ENCODE measurements at places on chromosomes 1 and 21.

GRCh38 chr1:65795311-65795710, 2.6 kb downstream of the PDE4B start:
- DNase-seq: no peak

- DNase-seq: peak; percentile 3
Observed at GRCh38 chr1:80445033-80445432, 1355.7 kb upstream of the ADGRL2 start.

DNA sequence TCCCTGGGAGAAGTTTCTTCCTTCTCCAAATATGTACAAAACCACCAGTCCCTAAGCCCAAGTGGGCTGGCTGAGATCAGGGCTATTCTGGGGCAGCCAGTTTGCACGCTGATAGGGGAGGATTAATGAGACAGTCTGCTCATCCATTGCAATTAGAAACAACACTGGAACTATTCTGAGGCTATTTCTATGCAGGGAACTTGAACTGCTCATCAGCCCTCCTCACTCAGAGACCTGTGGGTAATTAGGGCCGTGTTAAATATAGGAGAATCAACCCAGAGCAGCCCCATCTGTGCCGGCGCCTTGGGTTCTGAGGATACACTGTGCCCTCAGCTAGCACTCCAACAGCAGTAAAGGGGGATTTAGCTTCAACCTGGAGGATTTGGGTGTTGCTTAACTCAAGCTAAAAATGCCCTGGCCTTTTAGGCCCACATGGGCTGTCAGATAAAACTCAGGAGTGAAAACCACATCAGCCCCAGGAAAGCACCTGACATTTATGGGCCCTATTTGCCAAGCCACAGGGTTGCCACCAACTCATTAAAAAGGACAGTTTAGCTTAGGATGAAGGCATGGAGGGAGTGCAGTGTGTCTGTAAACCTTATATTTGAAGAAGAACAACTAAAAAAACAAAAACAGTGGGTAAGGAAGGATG, 53.9 kb downstream of the DUSP10 start:
- no peak for DNase-seq

DNA sequence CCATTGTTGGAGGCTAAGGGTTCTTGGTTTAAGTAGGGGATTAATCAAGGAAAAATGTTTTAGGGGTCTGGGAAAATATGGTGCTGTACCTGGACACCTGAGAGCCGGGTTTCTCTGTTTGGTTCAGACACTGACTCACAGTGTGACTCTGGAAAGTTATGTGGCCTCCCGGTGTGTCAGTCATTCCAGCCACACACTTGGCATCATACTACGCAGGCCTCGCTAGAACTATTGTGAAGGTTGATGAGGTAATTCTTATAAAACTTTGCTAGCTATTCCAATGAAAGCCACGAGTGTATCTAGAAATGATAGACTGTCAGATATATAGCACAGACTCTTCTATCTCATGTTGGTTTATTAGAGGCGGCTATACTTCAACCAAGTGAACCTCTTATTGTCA, 4.8 kb upstream of the CAMSAP2 start:
- no peak for DNase-seq

- no peak for DNase-seq
Observed at GRCh38 chr1:20949871-20950590, 162.9 kb upstream of the HP1BP3 start.

- no peak for DNase-seq
Observed at GRCh38 chr1:100076744-100077143, 56.0 kb downstream of the SASS6 start.

DNA sequence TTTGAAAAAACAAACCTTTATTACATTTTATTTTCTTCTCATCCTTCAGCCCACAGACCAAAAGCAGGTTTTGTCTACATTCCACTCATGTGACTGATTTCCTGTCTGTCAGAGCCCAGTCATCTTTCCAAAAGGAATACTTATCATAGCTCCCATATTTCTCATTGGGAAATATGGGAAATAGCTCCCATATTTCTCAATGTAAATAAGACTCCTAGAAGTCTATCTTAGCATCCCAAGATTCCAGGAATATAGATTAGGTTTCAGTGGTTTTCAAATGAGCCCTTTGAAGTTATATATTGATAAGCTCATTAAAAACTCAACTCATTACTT, 19.1 kb upstream of the NRDC start:
- DNase-seq: peak; percentile 90

- no peak for DNase-seq
Observed at GRCh38 chr1:92363401-92363800, 64.5 kb downstream of the RPAP2 start.

GRCh38 chr1:155083865-155084721, 5.5 kb downstream of the EFNA3 start:
- DNase-seq: peak; percentile 72

GRCh38 chr1:68228851-68229250, 3.5 kb downstream of the WLS start:
- DNase-seq: no peak

GRCh38 chr1:215192306-215192705, 109.8 kb downstream of the KCNK2 start:
- DNase-seq: peak; percentile 10

GRCh38 chr1:56196839-56197238, 382.5 kb downstream of the PLPP3 start:
- no peak for DNase-seq

DNA sequence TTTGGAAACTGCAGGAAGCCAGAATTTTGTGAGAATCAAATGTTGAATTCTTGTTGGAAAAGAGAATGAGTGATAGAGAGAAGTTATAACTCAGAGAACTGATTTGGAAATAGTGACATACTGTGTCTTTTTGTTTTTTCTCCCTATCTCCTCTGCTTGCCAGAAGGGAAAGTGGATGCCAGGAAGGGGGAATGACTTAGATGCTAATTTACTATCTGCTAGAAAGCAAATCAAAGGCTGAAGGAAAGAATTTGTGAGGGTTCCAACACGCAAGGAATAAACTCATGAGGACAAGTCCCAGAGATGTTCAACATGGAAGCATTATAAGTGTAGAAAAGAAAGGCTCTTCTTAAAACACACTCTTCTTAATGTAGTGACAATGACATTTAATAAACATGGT, 20.5 kb upstream of the LRRC39 start:
- DNase-seq: no peak

DNA sequence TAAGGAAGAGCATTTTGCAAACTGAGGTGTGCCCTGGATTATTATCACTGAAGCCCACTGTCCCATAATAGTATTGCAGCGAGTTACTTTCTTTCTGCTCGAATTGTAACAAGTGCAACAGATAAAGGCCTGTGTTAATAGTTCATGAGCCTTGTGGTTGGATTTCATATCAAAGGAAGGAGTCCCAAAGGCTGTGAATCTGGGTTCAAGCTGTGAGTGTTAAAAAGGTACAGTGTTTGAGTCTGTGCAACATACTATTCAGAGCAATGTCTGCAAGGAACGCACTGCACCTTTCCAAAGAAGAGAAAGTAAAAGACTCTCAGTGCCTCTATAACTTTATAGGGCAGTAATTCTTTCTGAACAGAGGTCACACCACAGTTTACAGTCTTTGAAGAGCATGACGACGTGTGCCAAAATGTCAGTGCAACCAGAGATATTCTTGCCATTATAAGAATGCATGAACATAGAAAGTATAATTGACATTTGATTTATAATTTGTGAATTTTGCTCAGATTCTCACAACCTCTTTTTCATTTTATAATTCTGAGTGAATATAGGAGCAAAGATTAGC, 79.1 kb downstream of the CDC7 start:
- DNase-seq: no peak

GRCh38 chr1:205670150-205670446, 10.2 kb downstream of the SLC45A3 start:
- DNase-seq: no peak

DNA sequence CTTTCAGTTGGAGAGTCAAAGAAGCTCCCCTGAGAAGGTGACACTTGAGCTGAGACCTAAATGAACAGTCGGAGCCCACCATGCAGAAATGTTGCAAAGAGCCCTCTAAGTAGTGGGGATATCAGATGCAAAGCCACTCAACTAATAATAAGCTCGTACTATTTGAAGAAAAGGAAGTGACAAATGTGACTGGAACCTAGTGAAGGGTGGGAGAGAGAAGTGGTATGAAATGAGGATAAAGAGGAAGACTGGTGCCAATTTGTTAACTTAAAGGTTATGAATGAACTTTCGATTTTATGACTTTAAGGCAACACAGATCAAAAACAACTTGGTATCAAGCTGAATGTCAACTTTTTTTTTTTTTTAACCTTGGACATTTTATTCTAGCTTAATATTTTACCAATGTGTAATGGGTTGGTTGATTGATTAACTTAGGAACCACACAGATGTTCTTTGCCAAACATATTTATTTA, 14.7 kb downstream of the LYPLAL1 start:
- no peak for DNase-seq

DNA sequence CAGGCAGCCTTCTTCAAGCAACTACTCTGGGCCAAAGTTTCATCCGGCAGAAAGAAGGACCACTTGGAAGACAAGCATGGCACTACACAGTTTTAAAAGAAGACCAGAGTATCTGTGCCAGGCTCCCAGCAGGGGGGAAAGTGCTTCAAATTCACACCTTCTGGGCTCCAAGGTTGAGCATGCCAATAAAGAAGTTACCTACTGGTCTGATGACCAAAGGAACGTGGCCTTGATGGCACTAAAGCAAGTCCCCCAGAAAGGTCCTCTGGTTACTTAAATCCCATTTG, 73.5 kb downstream of the CD46 start:
- no peak for DNase-seq

DNA sequence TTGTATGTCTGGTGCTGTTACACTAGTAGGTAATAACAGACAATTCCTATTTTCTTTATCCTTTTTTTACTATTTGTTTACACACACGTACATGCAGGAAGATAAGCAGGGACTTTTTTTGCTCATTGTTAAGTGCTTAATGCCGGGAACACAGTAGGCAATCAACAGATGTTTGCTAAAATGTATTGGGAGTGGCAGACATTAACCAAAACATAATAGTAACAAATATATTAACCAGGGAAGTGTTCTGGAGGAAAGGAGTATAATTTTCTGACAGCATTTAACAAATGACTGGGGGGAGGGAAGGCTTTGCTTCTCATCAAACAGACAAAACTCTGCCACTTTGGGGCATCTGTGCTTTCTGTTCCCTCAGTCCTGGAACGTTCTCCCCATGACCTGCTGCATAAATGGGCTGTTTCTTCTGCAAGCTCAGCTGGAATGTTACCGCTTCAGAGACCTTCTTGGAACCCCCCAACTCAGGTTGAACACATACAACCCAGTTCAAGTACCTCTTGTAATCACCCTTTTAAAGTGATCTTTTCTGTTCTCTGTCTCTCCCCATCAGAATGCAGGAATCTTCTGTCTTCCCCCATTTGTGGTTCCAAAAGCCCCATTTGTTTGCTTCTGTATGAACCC, 2.1 kb downstream of the CR1L start:
- no peak for DNase-seq

GRCh38 chr1:2561446-2561845, 5.3 kb downstream of the TNFRSF14 start:
- no peak for DNase-seq

DNA sequence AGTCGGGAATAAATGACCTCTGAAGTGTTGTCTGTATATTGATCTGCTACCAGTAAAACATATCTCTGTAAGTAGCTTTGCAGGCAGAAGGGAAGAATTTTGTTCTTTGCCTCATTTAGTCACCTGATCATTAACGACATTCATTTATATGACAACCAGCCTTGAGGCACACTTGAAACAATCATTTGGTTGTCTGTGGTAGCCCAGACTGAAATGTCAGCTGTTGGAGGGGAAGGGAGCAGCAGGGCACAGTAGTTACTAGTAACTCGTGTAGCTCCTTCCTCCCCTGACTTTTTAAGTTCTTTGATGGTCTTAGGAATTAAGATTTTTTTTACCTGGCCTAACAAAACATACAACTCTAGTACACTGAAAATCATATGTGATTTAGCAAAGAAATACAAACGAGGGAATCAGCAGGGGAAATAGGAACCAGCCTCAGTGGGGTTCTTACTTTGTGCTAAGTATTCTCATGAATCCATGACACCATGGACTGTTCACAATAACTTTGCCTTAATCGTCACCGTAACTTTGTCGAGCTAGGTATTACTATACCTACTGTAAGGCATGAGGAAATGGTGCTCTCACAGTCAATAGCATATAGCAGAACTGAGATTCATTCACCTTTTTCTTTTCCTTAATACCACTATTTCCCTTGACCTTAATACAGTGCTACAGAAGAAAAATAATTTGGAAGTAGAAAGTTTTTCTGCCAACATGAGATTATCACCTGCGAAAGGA, 6.4 kb downstream of the IL12RB2 start:
- no peak for DNase-seq

DNA sequence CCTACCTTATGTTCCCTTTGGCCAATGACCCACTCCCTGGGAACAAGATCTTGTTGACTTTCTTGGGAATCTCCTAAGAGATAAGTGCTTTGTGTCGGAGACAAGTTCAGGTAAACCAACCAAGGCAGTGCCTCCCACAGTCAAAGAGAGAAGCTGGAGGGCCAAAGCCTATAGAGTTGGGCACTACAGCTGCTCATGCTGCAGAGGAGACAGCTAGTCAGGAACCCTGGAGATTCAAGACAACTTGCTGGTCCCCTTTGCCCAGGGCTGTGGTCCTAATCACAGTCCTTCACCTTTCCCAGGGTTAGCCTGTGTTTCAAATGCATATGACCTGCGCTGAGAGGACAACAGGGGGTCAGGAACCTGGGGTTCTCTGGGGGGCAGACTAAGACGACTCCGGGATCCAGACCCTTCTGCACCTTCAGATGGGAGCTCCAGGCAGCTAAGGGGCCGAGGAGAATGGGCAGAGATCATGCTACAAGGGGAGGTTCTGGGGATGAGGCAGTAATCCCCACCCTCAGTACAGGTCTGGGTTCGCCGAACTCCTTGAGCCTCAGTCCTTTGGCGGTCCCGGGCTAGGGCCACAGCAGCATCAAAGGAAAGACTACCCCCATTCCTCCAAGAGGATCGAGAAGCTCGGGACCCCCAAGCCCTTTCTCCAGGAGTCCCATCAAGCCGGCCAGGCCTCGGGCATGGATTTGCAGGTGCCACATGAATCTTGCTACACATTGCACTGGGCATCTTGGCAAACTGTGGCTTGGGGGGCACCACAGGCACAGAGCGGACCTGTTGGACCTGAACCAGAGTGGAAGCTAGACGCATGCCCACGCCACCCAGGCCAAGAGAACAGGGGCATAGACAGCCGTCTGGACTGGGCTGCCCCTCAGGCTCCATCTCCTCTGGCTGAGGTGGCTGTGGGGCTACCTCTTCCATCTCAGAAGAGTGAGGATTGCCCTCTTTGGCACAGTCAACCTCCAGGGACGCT, 2.0 kb upstream of the USF1 start:
- no peak for DNase-seq

All from foreskin fibroblast (primary cell).